NCI-H187 treated with DMSO at 0.1 percent for 48 hours (cell line): ENCODE measurements at places on chromosomes 3 and 15.

GRCh38 chr3:120369037-120369467 is 19.9 kb upstream of the LRRC58 start:
- no peak for DNase-seq

DNA sequence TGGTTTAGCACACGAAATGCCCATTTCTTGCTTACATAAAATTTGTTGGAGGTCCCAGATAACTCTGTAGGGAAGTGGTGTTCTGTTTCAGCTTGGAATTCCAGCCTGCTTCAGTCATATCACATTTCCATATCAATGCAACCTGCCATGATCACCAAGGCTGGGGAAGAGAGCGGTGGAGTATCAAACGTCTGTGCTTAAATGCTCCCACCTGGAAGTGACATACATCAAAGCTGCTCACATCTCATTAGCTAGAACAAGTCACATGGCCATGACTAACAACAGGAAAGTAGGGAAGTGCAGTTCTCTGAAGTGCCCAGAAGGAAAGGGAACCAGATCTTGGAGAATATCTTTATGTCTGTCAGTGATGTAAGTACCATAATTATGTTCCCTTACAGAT is 130.2 kb upstream of the CFAP20DC start:
- DNase-seq, result no peak

- DNase-seq, result no peak
Measured at GRCh38 chr15:39275066-39275465, 305.8 kb upstream of the THBS1 start.

GRCh38 chr15:64990168-64990470 is 405 bp upstream of the SPG21 start:
- DNase-seq, result no peak

DNA sequence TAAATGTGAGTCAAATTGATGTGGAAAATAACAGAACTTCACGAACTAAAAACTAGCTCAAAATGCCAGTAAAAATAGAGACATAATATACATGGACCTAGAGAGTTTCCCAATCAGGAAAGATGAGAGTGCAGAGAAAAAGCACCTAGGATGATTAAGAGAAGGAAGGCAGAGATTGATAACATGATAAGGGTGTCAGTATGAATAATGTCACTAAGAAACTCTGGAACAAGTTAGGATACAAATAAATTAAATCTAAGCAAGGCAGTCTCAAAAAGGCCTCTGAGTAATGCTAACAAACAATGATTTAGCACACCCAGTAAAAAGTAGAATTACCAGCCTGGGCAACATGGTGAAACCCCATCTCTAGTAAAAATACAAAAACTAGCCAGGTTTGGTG is 304.7 kb upstream of the DPPA4 start:
- no peak for DNase-seq

GRCh38 chr15:101033801-101034200 is 114.6 kb downstream of the LRRK1 start:
- no peak for DNase-seq

GRCh38 chr3:72848703-72849081 is 447 bp upstream of the SHQ1 start:
- DNase-seq, result no peak

DNA sequence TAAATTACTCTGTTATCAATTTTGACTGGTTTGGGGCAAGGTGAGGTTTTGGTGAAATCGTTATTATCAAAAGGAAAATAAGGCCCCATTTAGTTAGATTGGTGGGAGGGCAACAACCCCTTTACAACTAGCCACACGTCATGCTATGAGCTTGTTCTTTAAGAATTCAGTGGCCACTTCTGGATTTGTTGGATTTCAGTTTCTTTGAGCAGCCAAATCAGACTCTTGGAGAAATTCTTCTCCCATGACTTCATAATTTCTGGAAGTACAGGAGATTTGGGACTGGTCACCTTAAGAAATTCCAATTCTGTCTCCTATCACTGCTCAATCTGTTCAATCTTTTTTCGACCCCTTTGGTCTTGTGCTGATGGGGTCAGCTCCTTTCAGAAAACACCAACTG is 14.8 kb upstream of the WNT5A start:
- DNase-seq, result no peak

DNA sequence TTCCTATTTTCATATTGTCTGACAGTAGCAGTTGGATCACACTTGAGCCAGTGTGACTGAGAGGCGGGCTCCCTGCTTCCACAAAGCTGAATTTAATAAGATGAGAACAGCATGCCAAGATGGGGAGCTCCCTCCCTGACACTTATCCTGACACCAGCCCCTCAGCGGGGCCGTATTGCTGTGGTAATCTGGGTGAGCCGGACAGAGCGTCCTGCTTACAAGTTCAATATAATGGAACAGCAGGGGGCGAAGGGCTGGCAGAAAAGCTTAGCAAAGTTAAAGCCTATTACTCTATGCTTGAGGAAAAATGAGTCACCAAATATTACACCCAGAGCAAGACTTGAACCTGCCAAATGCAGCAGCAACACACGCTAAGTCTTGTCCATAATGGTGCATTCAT is 163.8 kb upstream of the CMC1 start:
- DNase-seq, result no peak

DNA sequence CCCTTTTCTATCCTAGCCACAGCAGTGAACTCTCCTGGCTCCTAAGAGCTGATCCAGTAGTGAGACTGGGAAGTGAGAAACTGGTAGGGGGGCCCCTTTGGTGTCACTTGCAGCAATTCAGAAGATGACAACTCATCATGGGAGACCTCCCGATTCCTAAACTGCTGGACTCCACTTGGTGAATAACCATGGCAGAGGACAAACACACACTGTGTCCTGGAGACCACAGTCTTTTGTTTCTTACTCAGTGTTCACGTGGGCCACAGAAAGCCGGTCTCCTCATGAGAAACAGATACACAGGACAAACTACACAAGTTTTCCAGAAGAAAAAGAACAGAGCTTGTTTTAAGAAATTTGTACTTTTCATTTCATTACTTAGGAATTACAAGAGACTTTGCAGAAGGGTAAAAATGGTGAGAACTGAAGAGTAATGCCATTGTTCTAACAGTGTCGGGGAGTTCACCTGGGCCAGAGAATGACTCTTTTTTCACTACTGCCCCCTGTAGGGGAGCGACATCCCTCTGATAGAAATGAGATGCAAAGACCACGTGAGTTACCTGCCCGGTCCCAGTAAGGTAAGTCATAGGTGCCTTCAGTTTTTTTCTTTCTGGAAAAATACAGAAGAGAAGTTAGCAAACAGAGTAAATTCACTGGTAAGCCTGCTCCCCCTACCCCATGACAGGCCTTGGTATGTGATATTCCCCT is 38.1 kb downstream of the ST3GAL6 start:
- no peak for DNase-seq

- no peak for DNase-seq
Measured at GRCh38 chr3:125003369-125003853, 52.4 kb downstream of the HEG1 start.
